ENCODE measurements at places on chromosomes 12 and 14.

- DNase-seq = no peak
These were observed 68.6 kb downstream of the TMEM30B start for GRCh38 chr14:61212546-61212945.

DNA sequence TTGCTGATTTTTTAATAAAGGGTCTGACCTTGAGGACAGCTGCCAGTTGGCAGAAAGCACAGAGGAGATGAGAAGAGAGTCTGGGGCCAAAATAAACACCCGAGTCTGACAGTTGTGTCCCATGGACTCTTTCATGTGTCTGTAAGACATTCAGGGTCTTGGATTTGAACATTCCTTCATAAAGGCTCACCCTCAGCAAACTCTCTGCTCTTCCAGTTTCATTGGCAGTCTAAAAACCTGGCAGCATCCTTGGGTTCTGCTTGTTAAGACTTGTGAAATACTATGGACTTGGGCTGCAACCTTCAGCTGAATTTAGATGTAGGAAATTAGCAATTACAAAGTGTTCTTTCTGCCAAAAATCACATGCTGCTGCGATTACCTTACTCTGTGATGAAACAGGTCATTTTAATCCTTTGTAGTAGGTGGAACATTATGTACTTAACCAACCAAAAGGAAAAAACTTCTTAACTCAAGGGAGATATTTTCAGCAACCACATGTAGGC is 32.0 kb upstream of the LMNTD1 start:
- no peak for DNase-seq

GRCh38 chr12:30378307-30378706 is 317.4 kb downstream of the IPO8 start:
- no peak for DNase-seq

DNA sequence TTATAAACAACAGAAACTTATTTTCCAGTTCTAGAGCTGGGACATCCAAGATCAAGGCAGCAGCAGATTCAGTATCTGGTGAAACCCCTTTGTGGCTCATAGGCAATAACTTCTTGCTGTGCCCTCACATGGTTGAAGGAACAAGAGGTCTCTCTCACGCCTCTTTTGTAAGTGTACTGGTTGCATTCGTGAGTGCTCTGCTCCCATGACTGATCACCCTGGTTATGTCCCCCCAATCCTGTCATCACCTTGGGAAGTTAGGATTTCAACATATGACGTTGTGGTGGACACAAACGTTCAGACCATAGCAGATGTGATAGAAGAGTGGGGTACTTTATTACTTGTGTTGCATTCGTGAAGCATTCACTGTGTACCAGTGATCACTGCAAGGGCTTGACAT is 184.0 kb downstream of the SRGAP1 start:
- no peak for DNase-seq

- no peak for DNase-seq
These were observed 4.9 kb downstream of the NCKAP5L start for GRCh38 chr12:49823350-49823749.

GRCh38 chr12:74988156-74988555 is 221.5 kb downstream of the KCNC2 start:
- no peak for DNase-seq

DNA sequence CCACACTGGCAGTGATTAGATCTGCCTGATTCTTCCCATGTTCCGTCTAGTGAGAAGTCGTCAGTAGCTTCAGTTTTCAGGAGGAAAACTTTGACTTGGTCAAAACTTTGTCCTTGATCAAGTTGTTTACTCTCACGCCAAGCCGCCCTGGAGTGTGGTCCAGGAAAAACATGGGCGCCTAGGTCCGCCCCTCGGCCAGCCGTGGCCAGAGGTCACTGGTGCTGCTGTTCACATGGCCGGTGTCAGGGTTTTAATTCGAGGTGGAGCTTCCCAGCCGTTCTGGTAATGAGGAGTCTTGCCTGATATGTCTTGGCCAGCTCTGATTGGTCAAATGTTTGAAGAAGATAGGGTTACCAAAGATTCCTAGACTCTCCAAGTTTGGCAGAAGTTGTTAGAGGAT is 71.5 kb downstream of the PPP2R5C start:
- no peak for DNase-seq

DNA sequence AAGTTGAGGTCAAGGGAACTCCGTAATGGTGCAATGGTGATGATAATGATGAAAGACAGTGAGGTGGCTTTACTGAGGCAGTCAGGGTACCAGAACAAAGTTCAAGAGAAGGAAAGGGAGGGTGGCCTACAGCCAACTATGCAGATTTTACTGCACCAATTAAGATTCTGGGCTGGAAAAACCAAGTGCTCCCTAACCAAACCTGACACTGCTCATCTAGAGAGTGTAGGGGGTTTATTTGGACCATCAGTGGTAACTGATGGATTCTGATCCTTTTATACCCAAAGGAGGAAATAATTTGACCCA is 387 bp downstream of the LRRC9 start:
- DNase-seq = no peak
